ENCODE measurements at places on chromosomes 2 and 18.

DNA sequence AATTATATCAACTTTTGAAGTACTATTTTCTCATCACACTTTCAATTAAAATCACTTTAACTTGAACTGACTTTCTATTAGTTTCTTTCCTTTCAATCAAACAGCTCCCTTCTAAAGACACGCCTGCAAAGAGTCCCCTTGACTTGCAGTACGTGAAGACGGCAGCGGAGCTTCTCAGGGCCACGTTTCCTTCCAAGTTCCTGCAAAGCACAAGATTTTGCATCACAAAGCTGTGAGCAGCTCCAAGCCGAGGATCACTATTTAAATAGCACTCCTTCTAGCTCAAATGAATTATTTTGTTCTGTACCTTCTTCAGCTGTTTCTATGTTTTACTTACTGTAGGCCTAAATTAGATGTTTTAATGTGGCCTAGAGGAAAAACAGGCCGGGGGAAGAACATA is 30.8 kb downstream of the SH3YL1 start:
- no peak for DNase-seq

GRCh38 chr18:38930881-38931753 is 1365.5 kb upstream of the CELF4 start:
- no peak for DNase-seq

- DNase-seq = no peak
Observed at GRCh38 chr2:112642966-112643365, 2.8 kb upstream of the SLC20A1 start.

GRCh38 chr2:9207641-9208311 is 1.2 kb downstream of the ASAP2 start:
- DNase-seq = no peak

DNA sequence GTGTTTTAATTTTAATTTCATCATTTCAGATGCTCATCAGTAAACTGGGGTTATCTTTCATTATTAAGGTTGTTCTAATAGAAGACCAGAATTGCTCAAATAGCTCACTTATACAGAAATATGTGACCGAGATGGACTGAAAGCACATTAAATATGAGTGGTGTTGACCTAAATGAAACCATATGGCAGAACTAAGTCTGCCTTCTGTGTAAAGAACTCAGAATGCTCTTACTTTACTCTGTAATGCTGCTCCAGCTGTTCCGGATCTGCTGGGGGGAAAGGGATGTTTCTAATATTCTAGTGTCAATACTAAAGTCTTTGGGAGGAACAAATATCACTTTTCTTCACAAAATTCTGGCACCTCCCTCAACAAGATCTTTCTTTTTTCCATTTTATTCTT is 131.0 kb downstream of the DPP4 start:
- DNase-seq = no peak

GRCh38 chr2:202122980-202123720 is 50.1 kb downstream of the KIAA2012 start:
- DNase-seq = no peak

- no peak for DNase-seq
Observed at GRCh38 chr2:134284119-134284670, 30.3 kb downstream of the MGAT5 start.

DNA sequence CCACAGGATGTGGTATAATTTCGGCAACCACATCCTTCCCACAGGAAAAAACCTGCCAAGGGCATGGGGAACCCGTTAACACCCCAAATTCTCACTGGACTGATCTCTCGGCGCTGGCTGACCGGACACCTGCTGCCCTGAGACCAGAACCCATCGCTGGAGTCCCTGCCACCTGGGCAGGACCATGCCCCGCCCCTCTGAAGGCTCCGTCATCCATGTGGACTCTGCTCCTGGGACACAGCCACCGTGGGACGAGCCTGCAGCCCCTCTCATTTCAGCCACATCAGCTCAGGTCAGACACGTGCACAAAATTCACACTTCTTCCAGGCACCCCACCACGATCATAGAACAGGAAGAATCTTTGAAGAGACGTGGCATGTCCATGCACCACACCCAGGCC is 108.2 kb downstream of the ZNF516 start:
- no peak for DNase-seq

GRCh38 chr18:73462092-73462491 is 594.3 kb upstream of the NETO1 start:
- peak; percentile 12 for DNase-seq

DNA sequence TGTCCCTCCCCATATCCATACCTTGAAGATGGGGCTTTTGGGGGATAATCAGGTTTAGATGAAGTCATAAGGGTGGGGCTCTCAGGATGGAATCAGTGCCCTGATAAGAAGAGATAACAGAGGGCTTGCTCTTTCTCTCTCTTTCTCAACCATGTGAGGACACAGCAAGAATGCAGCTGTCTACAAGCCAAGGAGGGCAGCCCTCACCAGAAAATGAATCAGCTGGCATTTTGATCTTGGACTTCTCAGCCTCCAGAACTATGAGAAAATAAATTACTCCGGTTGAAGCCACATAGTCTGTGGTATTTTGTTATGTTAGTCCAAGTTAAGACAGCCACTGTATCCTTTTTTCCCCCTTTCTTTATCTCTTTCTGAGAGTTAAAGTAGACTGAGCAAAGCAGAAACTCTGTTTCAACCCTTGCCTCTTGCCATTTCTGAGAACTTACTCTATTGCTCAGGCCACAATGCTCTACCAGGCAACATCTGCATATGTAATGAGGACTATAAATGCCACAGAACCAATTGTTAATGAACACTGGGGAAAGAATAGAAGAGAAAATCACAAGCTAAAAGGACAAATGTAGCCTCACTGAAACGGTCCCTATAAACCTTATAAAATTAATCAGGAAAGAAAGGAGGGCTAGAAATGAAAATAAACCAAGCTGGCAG is 56.9 kb downstream of the SRBD1 start:
- no peak for DNase-seq

DNA sequence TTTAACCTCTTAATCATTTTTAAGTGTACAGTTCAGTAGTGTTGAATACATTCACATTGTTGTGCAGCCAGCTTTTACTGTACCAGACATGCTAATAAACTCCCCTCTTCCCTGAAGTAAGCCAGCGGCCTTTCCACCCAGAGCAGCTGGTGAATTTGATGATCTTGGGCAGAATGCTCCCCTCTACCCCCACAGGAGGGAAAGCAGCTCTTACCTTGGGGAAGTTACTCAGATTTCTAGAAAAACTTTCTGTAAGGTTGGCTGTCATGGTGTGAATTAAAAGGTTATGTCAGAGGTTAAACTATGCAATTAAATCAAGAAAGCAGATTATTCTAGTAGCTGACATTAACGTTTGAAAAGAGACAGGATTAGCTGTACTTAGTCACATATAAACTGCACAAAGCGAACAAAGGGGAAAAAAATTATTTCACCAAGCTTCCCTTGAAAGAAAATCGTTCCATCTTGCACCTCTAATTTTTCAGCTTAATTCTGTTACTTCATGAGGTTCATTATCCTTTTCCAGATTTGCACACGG is 398.5 kb upstream of the NRP2 start:
- no peak for DNase-seq

DNA sequence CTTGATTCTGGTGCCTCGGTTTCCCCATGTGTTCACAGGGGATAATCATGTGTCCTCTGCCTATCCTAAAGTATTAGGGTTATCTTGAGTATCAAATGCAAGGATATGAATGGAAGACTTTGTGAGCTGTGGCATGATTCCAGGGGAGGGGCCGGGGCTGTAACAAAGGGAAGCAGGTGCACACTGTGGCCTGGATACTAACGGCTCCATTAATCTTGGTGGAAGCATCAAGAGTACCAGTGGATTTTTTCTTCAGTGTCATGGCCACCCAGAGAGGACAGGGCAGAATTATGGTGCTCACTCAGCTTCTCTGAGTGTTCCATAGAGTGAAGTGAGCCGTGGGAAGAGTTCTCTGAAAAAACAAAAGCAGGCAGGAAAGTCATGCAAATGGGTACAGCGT is 320.1 kb downstream of the ALK start:
- DNase-seq = no peak

- no peak for DNase-seq
Observed at GRCh38 chr2:236785611-236786057, 216.0 kb downstream of the ACKR3 start.

GRCh38 chr2:135997380-135997779 is 12.0 kb upstream of the DARS1 start:
- no peak for DNase-seq

- no peak for DNase-seq
Observed at GRCh38 chr2:111186933-111187332, 66.2 kb downstream of the BCL2L11 start.

DNA sequence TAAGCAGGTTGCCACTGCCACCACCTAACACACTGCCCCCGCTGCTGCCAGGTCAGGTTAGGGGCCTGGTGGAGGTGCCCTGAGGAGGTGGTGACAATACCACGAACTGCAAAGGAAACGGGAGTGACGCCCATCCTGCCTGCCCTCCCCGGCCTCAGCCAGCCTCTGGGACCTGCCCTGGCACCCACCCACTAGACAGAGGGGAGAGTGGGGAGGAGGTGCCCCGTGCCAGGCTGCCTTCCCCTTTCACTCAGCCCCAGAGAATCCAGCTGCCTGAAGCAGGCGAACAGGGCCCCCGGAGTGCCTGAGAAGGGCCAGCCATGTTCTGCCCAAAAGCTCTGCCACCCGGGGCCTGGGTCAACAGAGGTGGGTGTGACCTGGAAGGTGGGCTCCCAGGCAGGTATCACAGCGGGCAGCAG is 44.5 kb upstream of the FOSL2 start:
- DNase-seq = no peak

DNA sequence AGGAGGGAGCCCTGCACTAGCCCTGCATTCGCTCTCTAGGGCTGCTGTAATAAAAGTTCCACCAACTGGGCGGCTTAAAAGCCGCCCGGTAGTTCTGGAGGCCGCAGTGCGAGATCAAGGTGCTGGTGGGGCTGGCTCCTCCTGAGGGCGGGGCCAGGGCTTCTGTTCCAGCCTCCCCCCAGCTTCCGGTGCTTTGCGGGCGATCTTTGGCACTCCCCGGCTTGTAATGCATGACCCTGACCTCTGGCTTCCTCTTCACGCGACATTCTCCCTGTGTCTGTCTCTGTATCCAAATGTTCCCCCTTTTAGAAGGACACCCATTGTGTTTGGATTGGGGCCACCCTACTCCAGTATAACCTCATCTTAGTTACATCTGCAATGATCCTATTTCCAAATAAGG is 84.5 kb downstream of the ZCCHC2 start:
- DNase-seq = no peak

GRCh38 chr2:112493858-112494648 is 12.1 kb downstream of the TTL start:
- no peak for DNase-seq

DNA sequence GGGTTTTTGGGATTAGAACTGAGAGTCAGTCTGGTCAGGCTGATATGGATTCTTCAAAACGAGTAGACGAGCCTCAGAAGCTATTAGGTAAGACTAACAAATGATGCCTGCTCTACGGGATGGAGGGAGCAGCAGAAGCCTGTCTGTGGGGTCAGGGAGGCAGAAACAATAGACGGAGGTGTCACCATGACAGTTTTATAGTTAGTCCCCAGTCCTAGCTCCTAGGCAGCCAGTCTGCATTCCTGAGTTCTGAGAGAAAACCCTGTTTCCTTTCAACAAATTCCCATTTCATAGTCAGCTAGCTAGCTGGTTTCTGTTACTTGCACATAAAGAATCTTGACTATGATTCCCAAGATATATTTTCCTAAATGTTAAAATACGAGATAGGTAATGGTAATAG is 542.1 kb downstream of the PID1 start:
- DNase-seq = no peak

- DNase-seq = no peak
Observed at GRCh38 chr2:153823880-153824279, 47.8 kb upstream of the GALNT13 start.

DNA sequence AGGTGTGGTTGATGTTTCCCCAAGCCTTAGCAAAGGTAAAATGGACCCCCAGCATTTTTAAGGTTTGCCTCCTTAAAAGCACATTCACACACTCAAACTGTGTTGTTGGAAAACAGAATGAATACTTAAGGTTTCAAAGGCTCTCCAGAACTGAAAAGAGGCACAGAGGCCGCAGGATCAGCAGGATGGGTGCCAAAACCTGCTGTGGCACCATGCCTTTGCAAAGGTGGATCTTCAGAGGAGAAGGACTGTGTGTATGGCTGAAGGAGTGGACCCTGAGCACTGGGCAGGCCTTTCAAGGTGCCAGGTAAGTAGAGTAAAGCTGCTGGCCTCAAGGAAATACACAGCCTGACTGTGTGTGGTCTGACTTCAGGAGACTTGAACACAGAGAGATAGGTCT is 127.3 kb downstream of the XRCC5 start:
- no peak for DNase-seq

DNA sequence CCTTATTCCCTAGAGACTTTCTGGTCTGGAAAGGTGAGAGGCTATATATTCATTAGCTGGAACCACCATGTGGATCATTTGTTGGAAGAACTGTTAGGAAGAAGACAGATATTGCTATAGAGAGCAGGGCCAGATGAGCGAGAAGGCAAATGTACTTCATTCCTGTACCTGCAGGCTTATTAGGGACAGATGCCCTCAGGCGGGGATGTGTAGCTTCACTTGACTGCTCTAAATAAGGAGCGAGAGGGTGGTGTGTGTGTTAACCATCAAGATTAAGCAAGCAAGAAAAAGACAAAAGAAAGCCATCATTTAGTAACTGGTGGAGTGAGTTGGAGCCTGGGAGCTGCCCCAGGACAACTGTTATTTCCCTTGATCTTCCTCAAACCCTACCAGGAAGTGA is 36.4 kb downstream of the NEDD4L start:
- DNase-seq = no peak

- no peak for DNase-seq
Observed at GRCh38 chr18:3455907-3456685, 6.1 kb downstream of the TGIF1 start.

DNA sequence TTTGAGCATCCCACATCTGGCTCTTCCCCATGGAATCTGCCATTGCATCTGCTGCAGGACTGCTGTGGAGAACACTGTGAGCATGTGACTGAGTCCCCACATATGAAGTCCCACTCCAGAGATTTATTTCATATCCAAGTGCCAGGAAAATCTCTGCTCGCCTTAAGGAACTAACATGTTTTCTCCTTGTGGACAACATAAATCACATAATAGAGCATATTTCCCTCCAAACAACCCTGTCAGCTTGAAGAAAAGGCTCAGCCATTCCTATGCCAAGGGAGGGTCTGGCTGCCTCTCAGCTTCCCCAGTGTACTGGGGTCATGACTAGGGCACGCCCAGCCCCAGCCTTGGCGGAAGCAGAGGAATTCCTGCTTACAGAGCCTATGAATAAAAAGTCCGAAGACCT is 193.7 kb downstream of the DNER start:
- no peak for DNase-seq

DNA sequence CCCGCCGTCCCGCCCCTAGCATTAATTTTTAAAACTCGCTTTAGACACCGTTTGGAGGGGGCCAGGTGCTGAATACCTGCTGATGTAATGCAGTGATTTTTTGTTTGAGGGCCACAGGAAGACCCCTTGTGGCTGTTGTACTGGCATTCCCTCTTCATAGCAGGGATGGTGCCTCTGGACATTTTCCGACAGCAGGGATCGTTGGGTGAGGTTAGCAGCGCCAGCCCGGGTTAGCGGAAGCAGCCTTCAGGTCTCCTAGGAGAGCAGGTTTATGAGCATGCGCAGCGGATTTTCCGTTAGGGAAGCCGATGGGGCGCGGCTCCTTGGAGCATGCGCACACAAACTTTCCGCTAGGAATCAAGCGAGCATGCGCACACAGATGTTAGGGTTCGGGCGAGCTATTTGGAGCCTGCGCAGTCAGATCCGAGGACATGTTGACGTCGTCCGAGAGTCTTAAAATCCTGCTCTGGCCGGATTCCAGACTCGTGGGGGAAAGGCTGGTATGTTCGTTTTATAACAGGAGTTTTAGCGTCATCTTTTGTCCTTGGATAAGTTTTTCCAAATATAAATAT is 17.2 kb upstream of the C2orf74 start:
- DNase-seq = peak; percentile 91

All from prostate gland (tissue), 2 donors.